ENCODE measurements at places on chromosomes 6 and 20. TPM values are rescaled to one million over a fixed set of nuclear protein-coding genes. Genes with fewer than 3 reads are reported as not detected.

- DNase-seq = no peak
Measured at GRCh38 chr6:137759624-137760023, 107.4 kb upstream of the TNFAIP3 start.

The PPIL6 gene
- total RNA-seq = 2.2 TPM

GRCh38 chr6:154766288-154766687, 33.1 kb downstream of the SCAF8 start:
- DNase-seq = no peak

DNA sequence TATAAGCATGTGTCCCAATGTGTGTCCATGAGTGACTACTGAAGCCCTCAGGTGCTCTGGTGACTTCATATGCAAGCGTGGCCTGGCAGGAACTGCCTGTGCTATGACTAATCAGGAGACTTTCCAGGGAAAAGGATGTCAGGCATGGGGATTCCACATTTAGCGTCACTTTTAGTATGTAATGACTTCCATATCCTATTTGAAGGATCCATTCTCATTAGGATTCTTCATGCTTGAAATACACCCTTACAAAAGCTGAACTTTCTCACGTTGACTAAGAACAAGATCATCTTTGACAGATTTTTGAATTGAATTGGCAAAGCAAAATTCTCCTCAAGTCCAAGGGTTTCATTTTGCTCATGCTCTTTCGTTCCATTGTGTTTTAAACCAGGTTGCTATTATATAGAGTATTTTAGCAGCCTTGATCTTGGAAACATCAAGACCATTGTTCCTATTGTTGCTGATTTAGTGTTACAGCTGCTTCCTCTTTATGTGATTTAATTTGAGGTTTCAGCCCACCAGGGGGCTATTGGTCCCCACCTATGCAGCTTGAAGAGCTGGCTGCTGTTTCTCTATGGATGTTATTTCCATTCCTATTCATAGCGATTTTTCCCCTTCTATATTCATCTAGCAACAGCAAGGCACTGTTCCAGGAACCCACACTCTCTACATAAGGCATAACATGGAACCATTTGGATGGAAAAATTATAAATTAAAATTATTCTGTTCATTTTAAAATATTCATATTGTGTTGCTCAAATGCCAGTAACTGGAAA, 418.6 kb downstream of the CDKAL1 start:
- no peak for DNase-seq

DNA sequence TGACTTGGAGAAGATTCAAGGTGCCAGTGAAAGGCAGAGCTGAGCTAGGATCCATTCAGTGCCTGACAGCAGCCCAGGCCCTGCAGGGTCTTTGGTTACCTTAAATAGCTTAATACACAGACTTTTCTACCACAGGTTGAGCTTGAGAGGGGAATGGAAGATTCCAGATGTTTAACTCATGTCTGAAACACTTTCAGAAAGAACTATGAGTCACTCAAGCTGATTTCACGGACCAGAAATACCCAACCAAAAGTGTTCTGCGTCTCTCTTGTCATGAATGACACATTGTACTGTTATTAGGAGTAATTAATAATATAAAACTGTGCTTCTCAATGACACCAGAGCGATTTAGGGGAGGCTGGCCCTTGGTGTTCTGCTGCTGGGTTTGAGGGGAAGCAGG, 6.4 kb upstream of the PMEPA1 start:
- DNase-seq = no peak

DNA sequence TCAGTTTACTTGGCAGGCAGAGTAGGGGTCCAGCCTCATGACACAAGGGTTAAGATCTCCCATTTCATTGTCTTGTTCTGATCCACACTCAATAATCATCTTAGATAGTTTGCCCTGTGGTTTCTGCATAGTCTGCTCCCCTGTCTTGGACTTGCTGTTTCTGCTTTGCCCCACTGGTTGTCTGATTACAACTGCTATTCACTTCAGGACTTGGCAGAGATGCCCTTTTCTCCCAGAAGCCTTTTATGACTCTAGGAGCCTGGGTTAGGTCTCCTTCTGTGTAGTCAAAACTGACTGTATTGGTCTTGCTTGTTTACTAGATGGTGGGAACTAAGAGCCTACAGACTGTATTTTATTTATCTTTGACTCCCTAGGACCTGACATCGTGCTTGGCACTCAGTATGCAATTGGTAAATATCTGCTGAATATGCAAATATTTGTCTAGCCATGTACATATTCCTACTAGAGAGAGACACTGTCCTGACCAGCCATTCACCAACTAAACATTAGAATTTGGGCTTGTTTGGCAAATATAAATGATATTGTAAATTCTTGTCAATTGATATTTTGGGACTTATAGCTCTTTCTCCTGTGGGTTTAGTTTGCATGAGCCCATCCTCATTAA, 165.9 kb upstream of the KCNK16 start:
- no peak for DNase-seq

The FAM162B gene
- total RNA-seq = not detected

The BPIFA1 gene
- not detected for total RNA-seq

DNA sequence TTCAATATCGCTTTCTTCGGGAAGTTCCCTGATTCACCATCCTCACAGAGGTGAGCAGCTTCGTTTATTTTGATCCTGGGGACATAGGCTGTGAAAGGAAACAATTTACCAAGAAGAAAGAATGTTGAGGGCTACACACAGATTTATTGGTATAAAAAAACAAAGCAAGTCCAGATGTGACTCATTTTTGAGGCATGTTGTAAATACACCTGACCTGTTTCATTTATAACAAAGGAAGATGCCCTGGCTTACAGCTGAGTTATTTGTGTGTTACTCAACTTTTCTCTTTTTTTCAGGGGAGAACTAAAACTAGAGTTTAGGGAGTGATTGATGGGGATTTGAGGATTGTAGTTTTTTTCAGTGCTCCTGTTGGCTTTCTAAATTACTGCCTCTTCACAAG, 489.5 kb downstream of the CBLN4 start:
- DNase-seq = no peak

Measured in Panc1 (cell line).